ENCODE measurements at places on chromosomes 2 and 18.

DNA sequence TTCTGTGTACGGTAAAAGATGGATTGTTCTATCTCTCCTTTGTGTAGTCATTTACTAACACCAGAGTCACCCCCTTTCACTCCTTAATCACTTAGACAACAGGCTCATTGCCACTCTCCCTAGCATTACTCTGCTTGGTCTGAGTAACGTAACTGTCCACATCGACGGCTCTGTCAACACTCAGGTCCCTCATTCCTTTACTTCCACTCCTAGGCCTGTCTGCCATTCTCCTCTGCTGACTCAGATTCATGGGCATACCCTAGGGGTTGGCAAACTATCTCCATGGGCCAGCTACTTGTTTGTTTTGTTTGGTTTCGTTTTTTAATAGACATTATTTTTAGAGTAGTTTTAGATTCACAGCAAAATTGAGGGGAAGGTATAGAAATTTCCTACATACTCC is 243.9 kb downstream of the NR4A2 start:
- no peak for DNase-seq

DNA sequence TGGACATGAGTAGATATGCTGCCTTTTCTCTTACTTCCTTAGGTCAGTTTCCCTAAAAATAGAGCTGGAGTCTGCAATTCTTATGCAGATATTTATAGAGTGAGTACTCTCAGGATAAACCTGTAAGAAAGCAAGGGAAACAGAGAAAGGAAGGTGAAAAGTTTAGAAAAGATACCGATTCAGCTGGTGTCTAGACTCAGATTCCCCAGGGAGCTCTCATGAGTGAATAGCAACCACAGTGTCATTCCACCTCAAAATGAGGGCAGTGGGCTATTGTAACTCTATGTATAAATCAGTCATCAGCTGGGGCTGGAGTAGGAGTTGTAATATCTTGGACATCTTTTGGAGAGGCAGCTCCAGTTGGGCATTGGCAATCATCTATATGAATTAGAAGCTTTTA is 1485.1 kb upstream of the TMEFF2 start:
- DNase-seq, result no peak

- DNase-seq, result no peak
Observed at GRCh38 chr2:72788756-72789155, 37.1 kb downstream of the EXOC6B start.

DNA sequence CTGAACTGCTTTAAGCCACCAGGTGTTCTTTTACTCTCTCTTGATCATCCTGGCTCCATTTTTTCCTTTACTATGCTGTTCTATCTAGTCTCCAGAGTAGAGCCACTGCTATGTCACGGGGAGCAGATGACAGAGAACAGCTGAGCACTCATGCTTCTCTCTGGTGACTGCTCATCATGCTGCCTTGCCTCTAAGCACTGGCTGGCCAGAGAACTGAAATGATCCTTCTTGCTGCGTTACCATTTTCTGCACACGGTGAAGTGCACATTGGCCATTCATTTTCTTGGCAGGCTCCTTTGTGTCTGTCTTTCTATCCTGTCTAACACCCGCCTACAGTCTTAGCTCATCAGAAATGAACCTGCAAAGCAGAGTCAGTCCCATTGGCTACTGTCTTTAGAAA is 86.0 kb downstream of the KCTD1 start:
- DNase-seq, result no peak

- DNase-seq, result no peak
Observed at GRCh38 chr2:240557808-240558207, at the start of gene ANKMY1. TSS of gene ANKMY1 (minus strand) at chr2:240557988. CDS start at chr2:240557335, 653 bp downstream.

DNA sequence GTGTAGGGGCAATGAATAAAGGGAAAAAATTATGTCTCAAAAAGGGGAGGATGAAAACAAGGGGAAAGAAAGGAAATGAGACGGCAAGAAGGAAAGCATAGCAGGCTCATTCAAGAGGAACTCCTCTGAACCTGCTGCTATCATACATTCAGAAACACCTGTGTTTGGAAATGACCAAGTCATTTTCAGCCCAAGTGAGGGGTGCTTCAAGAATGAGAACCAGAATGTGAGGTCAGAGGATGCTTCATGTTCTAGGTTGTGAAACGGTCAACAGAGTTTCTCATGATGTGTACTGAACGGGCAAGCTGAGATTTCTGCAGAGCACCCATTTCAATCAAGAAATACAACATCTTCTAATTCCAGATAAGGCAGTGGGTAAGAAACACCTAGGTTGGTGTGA is 1367.2 kb upstream of the CELF4 start:
- DNase-seq, result no peak

DNA sequence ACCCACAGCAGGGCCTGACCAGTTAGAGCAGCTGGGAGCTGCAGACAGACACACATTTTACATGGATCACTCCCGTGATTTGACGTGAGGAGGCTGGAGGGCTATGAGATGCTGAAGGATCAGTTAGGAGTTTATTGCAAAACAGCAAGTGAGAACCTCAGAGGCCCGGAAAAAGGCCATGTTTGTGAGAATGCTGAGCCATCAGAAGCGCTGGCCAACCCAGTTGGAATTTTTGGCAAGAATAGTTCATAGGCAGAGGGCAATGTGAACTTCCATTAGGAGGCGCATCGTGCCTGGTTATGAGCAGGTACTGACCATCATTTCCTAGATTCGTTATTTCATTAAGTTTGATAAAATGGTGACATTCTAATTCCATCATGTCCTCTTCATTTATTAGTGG is 23.3 kb upstream of the LMAN1 start:
- DNase-seq, result no peak

DNA sequence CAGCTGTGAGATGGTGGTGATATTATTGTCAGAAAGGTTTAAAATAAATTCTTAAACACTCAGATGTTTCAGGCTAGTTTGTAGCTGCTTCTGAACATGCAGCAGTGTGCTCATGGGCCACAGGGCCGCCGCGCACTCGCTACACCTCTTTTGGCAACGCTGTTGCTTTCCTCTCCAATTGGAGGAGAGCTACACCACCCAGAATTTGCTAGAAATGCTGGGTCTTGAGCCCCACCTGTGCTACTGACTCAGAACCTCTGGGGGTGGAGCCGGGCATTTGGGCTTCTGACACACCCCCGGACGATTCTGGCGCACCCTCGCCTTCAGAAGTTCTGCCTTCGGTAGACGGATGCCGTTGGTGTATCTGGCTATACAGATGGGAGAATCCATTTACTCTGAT is 15.7 kb downstream of the LRRFIP1 start:
- DNase-seq, result no peak

DNA sequence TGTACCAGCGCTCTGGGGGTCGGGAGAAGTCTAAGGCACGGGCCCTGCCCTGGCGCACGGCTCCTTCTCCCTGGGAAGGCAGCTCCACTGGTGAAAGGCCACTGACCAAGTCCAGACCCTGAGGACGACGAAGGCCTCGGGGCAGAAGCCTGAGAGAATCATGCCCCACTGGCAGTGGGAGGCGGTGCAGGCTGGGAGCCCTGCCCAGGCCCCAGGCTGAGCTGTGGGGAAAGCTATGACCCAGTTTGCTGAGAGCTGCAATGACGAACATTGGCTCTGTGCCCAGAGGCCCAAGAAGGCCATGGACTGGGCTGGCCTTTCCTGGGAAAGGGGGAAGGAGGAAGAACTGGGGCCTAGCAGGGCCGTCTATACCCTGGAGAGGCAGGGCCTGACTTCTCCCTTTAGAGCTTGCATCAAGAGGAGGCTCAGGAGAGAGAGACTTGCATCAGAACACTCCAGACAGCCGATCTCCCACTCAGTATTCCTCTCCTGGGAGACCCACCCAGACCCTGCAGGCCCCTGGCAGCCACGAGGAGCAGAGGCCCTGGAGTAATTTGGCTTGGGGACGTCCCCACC is 32.9 kb downstream of the HS1BP3 start:
- DNase-seq, result no peak

GRCh38 chr18:56257205-56257604 is 381.2 kb downstream of the TXNL1 start:
- no peak for DNase-seq

DNA sequence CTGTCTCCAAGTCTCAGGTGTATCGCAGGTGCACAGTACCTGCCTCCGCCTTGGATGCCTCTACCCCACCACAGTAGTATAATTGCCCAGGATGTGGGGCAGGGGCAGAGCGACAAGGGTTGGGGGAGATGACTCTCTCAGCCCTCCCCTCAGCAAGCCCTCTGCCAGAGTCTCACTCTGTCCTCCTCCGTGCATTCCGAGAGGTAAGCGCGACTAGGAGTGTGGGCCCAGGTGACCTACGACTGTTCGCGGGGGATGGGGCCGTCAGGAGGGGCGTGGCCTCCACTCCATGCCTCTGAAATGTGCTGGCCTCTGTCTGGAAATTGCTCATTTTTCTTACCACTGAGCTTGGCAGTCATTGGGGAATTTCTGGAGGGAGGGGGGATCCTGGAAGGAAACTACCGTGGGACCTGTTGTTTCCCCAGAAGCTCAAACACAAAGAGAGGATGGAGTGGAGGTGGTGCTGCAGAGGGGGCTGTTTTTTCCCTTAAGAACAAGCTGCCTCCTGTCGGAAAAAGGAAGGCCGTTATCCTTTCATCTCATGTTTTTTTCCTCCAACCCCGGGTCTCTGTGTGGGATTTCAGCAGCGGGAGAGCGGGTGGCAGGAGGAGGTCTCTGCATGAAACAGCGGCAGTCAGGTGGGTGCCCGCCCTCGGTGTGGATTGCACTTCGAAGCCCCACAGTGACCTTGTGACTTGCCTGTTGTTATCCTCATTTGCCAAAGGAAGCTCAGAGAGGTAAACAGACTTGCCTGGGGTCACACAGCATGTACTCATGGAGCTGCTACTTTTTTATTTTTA is 13.0 kb upstream of the RALB start:
- DNase-seq, result no peak

GRCh38 chr2:15725101-15725781 is 133.6 kb downstream of the DDX1 start:
- no peak for DNase-seq

GRCh38 chr2:238956676-238957075 is 108.8 kb downstream of the TWIST2 start:
- DNase-seq, result no peak

DNA sequence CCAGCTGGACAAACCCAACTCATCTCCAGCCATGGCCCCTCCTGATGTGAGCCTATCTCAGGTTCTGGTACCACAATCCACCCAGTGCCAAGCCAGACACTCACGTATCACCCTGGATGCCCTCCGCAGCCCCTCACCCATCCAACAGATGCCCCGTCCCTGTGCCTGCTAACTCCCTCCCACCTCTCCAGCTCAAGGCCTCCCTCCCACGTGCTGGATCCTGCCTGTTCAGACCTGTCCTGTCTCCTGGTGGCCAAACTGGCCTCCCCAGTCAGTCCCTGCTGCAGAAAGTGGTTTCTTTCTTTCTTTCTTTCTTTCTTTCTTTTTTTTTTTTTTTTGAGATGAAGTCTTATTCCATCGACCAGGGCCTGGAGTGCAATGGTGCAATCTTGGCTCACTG is 86.2 kb downstream of the RRM2 start:
- DNase-seq, result no peak

GRCh38 chr2:112151701-112152440 is 13.7 kb downstream of the FBLN7 start:
- no peak for DNase-seq

DNA sequence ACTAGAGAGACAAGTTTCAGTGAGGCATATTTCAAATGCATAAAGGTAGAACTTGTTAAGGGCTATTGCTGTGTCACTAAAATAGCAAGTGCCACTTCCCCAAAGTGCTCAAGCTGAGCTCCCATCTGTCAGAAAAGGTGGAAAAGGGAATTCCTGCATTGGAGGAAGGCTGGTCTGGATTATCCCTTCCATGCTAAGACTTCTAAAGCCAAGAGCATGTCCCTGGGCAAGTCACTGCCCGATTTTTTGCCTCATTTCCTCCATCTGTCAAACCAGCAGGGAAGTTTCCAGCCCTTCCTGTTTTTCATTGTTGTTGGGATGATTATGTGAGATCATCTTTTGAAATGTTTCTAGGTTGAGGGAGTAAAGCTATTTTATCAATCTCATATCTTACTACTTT is 175.5 kb downstream of the SETBP1 start:
- DNase-seq, result no peak

- no peak for DNase-seq
Observed at GRCh38 chr2:190159453-190159852, 96.9 kb upstream of the MSTN start.

DNA sequence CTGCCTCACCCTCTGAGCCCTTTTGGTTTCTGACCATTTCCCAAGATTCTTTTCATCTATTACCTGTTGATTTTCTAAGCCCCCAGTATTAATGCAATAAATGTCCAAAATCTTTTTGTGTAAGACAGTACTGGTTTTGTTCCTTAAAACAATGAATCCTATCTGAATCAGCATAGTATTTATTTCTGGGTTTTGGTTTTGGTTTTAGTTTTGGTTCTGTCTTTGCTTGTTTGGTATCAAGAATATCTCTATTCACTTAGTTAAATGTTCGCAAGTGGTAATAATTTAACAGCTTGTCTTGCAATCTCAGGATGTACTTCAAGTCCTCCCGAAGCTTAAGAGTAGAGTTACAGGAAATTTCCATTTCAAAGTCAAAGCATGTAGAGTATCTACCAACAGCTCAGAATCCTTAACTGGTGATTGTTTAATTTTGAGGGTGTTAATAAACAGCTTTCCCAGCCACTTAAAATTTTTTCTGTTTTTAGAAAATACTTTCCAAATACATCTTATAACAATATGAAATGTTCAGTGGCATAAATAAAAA is 67.7 kb upstream of the NEDD4L start:
- no peak for DNase-seq

DNA sequence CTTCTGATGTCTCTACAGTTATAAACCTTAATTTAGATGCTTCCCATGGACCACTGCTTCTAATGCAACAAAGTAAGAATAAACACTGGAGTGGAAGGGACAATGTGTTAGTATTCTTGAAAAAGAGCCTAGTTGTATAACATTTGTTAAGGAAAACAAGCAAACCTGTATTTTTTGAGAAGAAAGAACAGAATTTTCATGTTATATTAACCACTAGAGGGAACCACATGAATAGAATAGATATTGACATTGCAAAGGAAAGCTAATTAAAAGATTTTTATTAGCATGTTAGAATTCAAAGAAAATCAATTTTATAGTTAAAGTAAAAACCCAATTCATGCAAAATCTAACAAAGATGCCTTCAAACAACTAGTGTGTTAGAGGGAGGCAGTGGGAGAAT is 151.2 kb upstream of the BARD1 start:
- no peak for DNase-seq

Data from D721Med (cell line).